Stimulated activated CD8-positive, alpha-beta memory T cell treated with anti-CD3 and anti-CD28 coated beads, Interleukin-15, amount 100 ng/mL, for 48 hours (primary cell): ENCODE measurements at places on chromosomes 16 and 17.

- no peak for DNase-seq
Measured at GRCh38 chr16:15435216-15435864, 952 bp downstream of the BMERB1 start.

GRCh38 chr16:57531253-57531575 lies 5.2 kb downstream of the CCDC102A start:
- no peak for DNase-seq

- DNase-seq, result no peak
Measured at GRCh38 chr16:81275064-81275532, 36.6 kb downstream of the BCO1 start.

DNA sequence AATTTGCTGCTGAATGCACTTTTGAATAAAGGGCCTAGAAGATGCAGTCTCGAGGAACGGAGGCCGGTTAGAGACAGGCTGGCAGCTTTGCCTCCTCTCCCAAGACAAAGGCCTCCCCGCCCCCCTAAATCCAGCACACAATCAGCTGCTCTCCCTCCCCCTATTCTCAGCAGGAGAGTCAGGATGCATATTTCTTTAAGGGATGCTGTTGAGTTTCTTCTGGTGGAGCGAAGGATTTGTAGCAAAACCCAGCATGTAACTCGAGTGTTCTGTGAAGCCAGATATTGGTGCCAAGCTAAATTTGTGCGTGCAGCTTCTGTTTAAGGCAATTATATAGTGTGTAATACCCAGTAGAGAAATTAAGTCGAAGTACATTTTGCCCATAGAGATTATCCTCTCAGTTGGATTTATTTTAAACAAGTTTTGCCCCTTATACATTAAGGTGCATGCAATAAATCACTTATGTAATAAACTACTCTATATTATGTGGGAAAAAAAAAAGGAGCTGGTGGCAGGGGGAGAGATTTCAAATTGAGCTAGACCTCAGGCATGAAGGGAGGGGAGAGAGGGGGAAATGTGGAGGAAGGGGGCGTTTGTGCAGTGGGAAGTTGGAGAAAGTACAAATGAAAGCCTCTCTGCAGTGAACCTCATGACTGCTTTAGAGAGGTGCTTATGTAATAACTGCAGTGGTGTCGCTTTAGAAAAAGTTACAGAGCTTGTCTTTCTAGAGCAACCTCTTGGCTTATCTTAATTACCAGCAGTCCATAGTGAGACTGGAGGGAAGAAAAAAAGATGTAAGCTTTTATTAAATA lies 599.2 kb downstream of the MAF start:
- no peak for DNase-seq

- DNase-seq, result no peak
Measured at GRCh38 chr17:73196500-73196899, 3.6 kb downstream of the COG1 start.

- no peak for DNase-seq
Measured at GRCh38 chr16:26317885-26318284, 626.1 kb downstream of the HS3ST4 start.

DNA sequence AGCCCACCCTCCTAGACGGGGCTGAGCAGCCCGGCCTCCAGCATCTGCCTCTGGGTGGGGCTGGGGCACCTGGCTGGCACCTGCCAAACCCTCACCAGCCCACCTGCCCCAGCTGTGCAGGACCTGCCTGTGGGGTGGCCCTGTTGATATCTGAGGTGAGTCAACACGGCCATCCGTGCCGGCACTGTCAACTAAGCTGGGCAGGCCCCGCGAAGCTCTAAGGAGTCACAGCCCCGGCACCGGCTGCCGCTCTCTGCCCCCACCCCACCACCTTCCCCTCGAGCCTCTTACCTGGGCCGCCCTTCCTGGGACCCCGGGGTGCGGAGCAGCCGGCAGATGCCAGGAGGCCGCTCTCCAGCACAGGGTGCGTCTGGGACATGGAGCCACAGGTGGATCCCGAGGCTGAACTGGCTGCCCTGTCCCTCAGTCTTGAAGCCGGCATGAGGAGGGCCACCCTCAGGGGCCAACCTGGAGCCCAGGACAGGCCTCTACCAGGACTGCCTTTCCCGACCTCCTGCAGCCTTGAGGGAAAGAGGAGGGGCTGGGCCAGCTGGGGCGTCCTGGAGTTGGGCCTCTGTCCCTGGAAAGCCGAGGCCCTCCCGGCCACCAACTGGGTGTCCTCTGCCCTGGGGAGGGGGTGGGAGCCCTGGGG lies 515 bp downstream of the CBFA2T3 start:
- no peak for DNase-seq

- no peak for DNase-seq
Measured at GRCh38 chr16:15641753-15642556, 999 bp downstream of the MARF1 start.

DNA sequence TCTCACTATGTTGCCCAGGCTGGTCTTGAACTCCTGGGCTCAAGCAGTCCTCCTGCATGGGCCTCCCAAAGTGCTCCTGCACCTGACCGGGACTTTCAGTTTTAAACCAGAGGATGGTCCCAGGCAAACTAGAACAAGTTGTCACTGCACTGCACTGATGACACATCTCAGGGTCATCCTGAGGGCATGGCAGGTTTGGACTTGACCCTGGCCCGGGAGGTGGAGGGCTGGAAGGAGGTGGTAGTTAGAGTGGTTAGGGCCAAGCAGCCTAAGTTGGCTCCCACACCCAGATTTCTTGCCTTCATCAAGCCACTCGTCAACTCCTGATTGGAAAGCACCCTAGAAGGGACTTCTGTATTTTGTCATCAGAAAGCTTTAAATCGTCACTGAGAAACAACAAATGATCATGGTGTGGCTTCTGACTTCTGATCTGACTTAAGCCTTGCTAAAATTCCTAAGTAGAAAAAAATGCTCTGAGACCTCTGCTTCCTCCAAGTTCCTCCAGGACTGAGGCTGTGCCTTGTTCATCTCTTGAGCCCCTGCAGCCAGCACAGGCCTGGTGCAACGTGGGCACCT lies 43.5 kb downstream of the EMP2 start:
- DNase-seq, result no peak
